Suprapubic skin (tissue), 4 donors: ENCODE measurements at places on chromosomes 7 and 10. TPM values are rescaled to one million over a fixed set of nuclear protein-coding genes. Genes with fewer than 3 reads are reported as not detected.

DNA sequence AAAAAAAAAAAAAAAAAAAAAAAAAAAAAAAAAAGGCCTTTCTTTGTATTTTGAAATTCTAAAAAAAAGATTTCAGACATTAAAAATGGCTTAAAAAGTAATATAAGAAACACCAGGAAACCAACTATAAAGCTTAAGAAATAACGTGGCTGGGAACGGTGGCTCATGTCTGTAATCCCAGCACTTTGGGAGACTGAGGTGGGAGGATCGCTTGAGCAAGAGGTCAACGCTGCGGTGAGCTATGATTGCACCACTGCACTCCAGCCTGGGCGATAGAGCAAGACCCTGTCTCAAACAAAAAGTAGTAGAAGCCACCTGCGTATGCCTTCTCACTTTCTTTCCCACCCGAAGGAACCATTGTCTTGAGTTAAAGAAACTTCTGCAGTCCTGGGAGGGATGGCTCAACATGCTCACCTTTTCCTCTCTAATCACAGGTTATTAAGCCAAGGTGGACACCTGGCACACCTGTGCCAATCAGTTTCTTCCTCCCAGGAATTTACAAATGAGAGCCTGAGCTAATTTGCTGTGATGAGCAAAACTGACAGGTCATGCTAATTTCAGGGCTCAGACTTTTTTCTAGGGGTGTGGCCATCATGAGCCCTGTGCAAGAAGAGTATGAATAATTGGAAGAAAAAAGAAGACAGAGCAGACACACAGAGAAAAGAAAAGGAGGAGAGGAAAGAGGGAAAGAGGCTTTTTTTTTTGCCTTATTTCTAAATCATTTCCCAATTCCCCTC, 72.0 kb upstream of the PARD3 start:
- no peak for DNase-seq

The ARHGEF35 gene
- total RNA-seq: 18.4 TPM

DNA sequence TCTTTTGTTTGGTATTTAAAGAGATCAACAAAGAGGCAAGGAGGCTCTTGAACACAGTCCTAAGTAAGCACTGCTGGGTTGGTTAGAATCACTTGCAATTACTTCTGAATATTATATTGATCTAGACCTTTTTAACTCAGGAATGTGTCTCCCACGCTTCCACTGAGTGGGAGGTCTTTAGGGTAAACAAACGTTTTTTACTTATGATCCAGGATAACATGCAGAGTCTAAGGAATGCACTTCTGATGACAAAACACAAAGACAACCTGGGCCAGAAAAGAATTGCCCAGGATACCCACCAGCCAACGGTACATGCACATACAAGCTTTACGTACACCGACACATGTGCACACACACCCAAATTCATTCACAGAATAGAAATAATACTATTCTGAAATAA, 626.9 kb downstream of the PARD3 start:
- no peak for DNase-seq

DNA sequence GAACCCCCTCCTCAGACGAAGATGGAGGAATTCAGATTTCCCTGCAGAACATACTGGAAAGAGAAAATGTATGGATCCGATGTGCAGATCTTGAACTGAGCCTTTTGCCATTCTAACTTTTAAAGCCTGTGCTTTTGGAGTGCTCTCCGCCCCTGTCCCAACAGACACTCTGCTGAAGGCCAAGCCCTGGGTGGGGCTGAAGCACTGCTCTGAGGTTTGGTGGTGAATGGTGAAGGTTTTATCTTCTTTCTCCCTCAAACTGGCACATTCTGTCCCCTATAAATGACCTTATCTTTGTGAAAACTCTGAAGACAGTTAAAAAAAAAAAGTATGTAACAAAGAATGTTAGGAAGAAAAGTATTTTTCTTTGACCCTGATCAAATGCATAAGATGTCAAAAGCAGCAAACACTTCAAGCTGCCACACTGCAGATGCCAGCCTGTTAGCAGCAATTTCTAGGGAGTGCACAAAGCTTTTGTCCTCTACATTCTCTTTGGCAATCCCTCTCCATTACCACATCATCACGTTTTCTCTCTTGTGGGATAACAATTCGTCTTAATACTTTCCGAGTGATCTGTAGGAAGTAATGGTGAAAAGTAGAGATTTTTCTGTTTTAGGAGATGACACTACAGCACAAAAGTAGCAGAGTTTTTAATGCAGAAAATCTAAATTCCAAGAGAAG, 137.3 kb upstream of the CCDC6 start:
- DNase-seq: no peak
